Stimulated activated CD8-positive, alpha-beta memory T cell treated with anti-CD3 and anti-CD28 coated beads, Interleukin-15, amount 100 ng/mL, for 1 hour (primary cell): ENCODE measurements at places on chromosomes 13 and 19.

DNA sequence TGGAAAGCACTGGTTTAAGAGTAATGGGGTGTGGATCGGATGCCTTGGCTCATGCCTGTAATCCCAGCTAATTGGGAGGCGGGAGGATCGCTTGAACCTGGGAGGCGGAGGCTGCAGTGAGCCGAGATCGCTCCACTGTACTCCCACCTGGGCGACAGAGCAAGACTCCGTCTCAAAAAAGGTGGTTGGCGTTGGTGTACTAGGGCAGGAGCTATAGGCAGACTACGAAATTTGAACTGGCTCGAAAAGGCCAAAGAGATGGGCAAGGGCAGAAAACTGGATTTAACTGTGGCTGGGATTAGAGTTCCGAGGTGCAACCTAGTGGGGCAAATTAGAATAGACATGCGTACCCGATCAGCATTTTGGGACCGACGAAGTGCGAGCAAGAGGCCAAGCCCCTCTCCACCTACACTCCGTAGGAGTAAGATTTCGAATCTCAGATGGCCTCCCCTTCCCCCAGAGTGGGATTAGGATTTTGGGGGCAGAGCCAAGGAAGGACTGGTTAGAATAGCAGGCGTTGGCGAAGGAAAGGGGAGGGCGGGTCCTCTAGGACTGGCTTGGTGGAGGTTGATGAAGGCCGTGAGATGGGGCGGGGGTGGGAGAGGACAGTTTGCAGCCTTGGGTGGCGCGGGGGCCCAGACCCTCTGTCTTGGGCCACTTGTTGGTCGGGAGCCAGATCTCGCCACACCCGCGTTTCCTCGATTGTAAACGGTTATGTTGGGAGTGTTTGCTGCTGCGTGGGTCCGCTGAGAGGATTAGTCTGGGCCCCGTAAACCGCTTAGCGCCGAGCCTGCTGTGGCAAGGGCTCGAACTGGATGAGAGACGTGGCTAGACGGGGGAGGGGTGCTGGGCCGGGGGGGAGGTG is 2.0 kb upstream of the INAFM1 start:
- DNase-seq: no peak

GRCh38 chr13:47004540-47004939 is 107.7 kb upstream of the HTR2A start:
- DNase-seq: no peak

DNA sequence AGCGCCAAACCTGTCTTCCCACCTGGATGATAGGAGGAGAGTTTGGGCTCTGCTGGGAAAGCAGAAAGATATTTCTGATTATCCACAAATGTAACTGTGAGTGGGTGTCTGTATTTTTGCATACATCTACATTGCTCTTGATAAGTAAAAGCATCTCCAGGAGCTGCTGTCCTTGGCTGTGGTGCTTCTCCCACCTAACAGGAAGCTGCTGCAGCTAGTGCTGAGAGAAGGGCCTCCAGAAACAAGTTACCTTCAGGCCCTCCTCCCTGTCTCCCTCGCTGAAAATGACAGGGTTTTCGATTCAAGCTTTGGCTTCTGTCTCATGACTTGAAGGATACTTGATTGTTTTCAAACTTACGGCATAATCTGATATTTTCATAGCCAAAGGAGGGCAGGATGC is 90.1 kb downstream of the FOXO1 start:
- no peak for DNase-seq

DNA sequence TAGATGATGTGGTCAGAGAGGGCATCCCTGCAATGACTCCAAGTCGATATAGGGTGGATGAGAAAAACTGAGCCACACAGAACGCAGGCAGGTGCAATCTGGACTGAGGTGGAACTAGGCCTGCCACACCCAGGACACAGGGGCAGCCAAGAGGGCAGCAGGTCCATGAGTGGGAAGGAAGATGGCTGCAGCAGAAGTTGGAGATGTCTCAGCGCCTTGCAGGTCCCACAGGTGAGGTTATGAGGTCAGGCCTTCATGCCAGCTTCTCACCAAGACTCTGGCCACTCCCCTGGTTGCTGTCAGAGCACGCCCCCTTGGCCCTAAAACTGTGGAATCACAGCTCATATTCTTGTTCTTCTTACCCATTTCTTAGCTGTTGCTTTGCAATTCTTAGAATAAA is 147.7 kb upstream of the VSTM2B start:
- DNase-seq: no peak

DNA sequence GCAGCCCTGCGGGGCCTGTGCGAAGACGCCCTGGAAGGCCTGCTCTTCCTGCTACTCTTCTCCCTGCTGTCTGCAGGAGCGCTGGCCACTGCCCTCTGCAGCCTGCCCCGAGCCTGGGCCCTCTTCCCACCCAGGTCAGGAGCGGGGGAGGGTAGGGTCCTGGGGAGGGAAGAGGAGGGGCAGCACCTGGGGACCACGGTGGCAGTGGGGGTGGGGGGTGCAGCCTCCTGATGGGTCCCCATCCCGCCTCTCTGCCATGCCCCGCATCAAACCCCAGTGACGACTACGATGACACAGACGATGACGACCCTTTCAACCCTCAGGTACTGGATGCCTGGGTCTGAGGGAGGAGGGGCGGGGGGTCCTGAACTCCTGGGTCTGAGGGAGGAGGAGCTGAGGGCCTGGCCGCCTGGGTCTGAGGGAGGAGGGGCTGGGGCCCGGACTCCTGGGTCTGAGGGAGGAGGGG is 13.4 kb upstream of the LENG8 start:
- no peak for DNase-seq

- DNase-seq: no peak
Measured at GRCh38 chr13:67967031-67967430, 736.9 kb upstream of the PCDH9 start.

DNA sequence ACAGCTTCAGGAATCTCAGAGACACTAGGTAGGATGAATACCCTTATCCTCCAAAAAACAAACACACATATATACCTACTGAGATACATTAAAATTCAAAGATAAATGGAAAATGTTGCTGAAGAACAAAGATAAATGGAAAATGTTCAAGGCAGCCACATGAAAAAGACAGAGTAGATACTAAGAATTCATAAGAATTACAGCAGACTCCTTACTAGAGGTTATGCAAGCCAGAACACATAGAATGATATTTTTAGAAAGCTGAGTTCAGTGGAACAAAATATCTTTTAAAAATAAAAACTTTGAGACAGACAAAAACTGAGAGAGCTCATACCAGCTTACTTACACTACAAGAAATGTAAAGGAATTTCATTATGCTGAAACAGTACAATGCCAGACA is 35.6 kb downstream of the UCHL3 start:
- no peak for DNase-seq

GRCh38 chr13:39259371-39260140 is 221.3 kb downstream of the NHLRC3 start:
- DNase-seq: no peak

DNA sequence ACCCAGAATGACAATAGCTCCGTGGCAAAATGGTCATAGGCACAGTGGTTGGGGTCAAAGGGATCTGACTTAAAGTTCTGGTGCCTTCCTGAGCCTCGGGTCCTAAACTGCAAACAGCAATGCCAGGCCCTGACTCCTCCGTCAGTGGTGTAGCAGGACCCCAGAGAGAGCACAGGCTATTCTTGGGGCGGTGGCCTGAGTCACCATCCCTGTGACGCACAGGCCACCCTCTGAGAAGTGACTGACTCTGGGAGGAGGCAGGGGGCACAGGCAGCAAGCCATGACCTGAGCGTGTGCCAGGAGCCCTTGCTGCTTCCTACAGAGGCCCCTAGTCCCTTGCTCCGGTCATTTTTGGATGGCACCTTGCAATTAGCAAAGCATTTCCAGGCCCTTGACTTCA is 18.7 kb downstream of the PLVAP start:
- no peak for DNase-seq

GRCh38 chr13:94646904-94647303 is 45.2 kb downstream of the GPR180 start:
- no peak for DNase-seq

DNA sequence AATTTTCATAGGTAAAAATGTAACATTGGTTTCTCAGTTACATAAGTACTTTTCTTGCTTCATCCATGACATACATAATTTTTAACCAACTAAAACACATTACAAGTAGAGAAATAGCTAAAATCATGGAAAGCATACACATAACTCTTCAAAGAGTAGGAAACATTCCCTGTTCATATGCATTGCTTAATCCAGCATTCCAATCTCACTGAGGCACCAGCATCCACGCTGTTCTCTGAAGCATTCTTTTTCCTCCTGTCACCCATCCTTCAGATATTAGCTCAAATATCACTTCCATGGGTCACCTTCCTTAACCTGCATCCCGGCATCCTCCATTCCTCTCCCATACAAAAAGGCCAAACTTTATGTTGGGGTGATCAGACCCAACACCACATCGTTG is 79.1 kb downstream of the ZNF254 start:
- no peak for DNase-seq

DNA sequence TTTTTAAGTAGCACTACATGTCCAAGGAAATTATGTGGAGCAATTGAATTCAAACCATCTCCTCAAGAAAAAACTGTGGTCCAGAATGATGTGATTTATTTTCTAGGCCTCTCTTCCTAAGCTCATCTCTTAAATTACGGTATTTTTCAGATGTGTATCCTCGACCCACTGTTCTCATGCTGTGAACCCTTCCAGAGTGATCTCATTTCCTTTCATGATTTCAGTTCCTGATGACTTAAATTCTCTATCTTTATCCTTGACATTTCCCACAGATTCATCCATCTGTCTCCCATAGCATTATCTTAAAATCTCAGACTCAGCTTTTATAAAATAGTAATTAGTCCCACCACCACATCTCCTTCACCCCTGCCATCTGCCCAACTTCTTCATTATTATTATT is 117.6 kb upstream of the SPRY2 start:
- no peak for DNase-seq

- peak; percentile 91 for DNase-seq
Measured at GRCh38 chr19:45717131-45717982, 13.3 kb downstream of the FBXO46 start.

- DNase-seq: no peak
Measured at GRCh38 chr13:43110658-43111057, 87.3 kb downstream of the DNAJC15 start.

GRCh38 chr13:107713314-107713713 is 502.0 kb downstream of the LIG4 start:
- DNase-seq: no peak

DNA sequence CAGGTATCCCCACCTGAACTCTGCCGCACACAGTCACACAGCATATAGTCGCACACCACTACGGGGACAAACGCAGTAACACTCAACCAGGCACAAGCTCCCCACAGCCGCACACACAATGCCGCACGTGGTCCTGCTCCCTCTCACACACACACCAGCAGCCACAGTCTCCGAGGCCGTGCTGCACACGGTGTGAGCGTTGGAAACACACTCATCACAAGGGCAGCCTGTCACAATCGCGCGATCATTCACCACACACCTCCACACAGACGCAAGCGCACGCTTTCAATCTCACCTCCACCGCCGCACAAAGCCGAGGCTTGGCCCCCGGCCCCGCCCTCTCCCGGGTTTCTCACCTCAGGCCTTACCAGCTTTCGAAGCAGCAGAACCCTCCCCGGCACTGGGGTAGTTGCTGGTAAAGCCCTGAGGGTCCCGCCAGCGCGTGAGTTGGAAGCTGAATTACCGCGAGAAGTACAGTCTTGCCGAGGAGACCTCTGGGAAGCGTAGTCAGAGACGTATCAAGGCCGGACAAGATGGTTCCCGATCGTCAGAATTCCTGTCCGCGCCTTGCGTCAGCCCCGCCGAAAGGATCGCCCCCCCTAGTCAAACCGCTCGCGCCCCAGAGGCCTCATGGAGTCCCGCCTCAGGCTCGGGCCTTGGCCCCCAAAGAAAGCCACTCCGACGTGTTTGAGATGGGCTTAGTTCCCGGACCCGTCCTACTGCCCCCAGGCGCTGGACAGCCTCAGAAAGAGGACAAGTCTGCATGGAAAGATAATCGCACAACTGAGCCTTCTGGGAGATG is at the start of gene ZNF566:
Gene ZNF566, minus strand, starts transcription at position 444 of the 802 bp plus-strand sequence. CDS start 13,004 bp downstream, outside the sequence.
- peak; percentile 82 for DNase-seq

GRCh38 chr13:113863524-113864272 is at the start of gene GAS6:
Gene GAS6 (minus strand): TSS chr13:113864076. CDS start chr13:113863920, 156 bp downstream.
- no peak for DNase-seq

DNA sequence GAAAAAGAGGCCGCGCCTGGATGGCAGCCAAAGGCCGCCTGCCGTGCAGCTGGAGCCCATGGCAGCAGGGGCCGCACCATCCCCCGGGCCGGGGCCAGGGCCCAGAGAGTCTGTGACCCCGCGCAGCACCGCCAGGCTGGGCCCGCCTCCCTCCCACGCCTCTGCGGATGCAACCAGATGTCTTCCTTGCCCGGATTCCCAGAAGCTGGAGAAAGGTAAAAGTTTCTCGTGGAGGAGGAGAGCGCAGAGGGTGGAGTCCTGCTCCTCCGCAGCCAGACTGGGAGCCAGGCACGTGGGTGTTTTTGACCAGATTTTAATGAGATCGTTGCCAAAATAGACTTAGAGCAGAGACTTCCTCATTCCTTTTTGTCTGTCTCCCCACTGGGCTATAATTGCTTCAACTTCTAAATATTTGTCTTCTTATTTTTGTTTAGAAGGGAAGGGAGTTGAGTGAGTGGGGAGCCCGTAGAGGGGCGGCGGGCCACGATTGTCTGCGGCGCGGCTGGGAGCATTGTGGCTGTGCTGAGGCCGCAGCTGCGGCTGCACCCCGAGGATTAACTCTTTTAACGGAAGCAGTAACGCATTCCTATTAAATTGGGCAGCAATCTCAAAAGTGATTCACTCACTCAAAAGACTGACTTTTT is 22.8 kb upstream of the NDUFS7 start:
- no peak for DNase-seq

DNA sequence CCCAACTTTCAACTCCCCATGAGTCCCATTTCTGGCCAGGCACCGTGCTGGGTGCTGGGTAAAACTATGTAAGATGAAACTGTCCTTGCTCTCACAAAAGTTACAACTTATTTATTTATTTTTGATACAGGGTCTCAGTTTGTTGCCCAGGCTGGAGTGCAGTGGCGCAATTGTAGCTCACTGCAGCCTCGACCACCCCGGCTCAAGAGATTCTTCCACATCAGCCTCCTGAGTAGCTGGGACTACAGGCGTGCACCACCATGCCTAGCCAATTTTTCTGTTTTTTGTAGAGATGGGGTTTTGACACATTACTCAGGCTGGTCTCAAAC is 12.9 kb upstream of the CADM4 start:
- DNase-seq: no peak

DNA sequence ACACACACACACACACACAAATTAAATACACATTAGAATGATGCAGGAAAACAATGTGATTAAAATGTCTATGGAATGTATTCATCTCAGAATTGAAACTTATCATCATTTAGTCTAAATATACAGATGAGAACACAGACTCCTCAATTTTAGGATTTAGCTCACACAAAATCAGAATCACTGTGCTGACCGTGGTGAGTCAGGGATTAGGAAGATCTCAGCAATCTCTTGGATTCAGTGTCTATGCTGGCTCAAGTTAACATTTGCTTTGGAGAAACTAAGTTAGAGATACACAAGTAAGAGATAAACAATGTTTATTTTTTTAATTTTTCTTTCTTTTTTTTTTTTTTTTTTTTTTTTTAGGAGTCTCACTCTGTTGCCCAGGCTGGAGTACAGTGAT is 323.6 kb downstream of the KLF12 start:
- DNase-seq: no peak

GRCh38 chr13:70363991-70364390 is 255.7 kb upstream of the KLHL1 start:
- no peak for DNase-seq
